Naive thymus-derived CD8-positive, alpha-beta T cell (primary cell): ENCODE measurements at places on chromosomes 2 and 18. TPM values are rescaled to one million over a fixed set of nuclear protein-coding genes. Genes with fewer than 3 reads are reported as not detected.

Gene ASXL3
- not detected for total RNA-seq

Gene CCDC141
- total RNA-seq = 26.8 TPM

Gene SH3RF3
- total RNA-seq = 14.9 TPM

Gene ASPRV1
- total RNA-seq = 2.8 TPM

DNA sequence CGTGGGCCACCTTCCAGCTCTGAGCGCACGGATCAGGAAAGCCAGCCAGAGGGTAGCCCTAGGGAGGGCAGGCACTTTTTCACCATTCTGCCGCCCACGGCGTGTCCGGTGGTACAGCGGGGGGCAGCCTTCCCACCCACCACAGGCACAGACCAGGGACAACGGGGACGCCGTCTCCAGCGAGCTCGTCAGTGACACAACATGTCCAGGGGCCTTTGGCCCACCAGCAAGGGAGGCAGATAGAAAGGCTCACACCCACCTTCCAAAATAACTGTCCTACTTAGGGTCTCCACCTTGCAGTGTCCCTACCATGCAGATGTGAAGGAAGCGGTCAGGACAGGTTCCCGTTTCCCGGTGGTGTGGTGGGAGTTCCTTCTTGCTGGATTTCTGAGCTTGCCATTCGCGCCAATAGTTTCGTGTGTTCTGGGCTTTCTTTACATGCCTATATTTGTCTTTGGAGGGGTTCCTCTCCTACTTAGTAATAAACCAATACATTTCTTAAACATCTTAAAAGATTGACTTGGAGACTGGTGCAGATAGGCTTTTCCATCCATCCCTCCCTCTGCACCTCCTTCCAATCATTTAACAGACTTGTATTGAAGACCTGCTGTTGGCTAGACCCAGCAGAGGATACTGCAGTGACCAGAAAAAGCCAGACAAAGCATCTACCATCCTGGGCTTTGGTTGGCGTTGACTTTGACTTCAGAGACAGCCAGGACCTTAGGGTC, 872 bp downstream of the ASB1 start:
- no peak for DNase-seq

Gene NEUROD1
- not detected for total RNA-seq

- DNase-seq = no peak
These were observed 504.8 kb downstream of the LRRTM4 start for GRCh38 chr2:77017355-77017745.

GRCh38 chr2:109689182-109689930, 75.2 kb downstream of the SOWAHC start:
- DNase-seq = no peak

Gene HOXD9
- total RNA-seq = not detected

- no peak for DNase-seq
These were observed 130.4 kb downstream of the RNF144A start for GRCh38 chr2:7047661-7048060.

DNA sequence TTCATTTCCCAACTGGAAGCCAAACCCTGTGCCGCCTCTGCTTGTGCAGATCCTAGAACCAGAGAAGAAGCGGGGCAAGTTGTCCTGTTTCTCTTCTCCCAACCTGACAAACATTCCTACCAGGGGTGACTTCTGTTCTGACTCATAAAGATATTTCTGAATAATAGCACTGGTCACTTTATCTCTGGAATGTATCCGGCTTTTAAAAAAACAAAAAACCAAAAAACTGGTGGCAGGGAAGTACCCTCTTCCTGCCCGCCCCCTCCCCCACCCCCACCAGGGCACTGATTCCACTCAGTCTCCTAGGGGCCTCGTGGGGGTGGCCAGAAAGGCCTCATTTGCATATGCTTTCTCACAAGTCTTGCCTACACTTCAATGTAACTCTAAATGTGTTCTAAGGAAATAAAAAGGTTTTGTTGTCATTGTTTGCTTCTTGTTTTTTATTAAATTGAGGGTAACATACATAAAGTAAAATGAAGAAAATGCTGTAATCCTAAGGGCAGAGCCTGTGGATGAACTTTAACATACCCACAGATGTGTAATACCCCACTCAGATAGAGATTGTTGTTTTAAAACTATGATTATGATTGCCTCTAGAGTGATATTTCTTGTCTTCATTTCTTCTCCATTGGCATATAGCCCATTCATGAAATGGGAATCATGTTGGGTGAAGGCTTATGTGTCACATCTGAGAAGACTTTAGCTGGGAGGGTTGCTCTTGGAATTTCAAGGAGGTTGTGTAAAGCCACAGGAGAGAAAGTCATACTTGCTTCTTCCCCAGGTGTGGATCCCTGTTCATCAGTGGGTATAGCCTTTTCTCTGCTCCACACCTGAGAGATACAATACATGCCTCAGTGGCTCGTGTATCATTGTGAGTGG, 5.3 kb upstream of the FOSL2 start:
- no peak for DNase-seq

GRCh38 chr2:176844461-176844860, 368.1 kb upstream of the HNRNPA3 start:
- DNase-seq = no peak

- DNase-seq = no peak
These were observed 43.8 kb upstream of the GORASP2 start for GRCh38 chr2:170885130-170885791.

Gene EMILIN2
- total RNA-seq = 4.6 TPM

GRCh38 chr2:173763641-173764040, 201.5 kb downstream of the SP3 start:
- no peak for DNase-seq

GRCh38 chr18:59795882-59796281, 98.7 kb upstream of the CCBE1 start:
- DNase-seq = no peak

- DNase-seq = no peak
These were observed 140.8 kb downstream of the MEIS1 start for GRCh38 chr2:66575625-66576310.

DNA sequence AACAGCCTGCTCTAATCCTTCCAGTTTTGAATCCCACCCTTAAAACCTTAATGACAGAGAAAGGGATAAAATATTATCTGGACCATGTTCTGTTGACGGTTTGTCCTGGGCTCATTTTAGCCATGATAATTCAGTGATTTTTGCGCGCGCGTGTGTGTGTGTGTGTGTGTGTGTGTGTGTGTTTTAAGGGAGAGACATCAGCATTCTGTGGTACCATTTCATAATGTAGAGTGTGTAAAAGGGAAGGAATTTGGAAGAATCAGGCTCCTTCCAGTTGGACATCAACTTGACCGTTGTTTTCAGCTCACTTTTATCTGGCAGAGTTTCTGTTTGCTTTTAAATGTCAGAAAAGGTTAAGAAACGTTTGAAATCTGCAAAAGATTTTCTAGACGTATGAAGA, 535.5 kb downstream of the TNS1 start:
- DNase-seq = no peak

Gene KLHL29
- 1.3 TPM for total RNA-seq

Gene APOB
- not detected for total RNA-seq

- no peak for DNase-seq
These were observed 39.5 kb downstream of the THNSL2 start for GRCh38 chr2:88209521-88210131.

DNA sequence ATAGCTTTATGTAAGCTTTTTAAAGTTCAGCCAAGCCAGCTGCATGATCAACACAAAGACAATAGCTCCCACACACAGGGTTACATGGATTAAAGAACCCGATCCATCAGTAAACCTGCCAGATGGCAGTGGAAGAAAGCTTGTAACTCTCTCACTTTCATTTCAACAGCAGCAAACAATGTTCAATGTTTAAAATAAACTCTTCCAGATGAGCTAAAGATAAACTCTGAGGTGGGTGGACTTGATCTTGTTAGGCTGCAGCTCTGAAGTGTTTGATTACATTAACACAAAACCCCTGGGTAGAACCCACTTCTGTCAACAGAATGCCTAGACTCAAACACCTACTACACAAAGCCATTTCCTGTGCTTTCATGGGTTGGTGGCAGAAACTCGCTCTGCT, 13.9 kb downstream of the RDH14 start:
- no peak for DNase-seq

GRCh38 chr2:237253046-237253702, 160.8 kb downstream of the COL6A3 start:
- no peak for DNase-seq

DNA sequence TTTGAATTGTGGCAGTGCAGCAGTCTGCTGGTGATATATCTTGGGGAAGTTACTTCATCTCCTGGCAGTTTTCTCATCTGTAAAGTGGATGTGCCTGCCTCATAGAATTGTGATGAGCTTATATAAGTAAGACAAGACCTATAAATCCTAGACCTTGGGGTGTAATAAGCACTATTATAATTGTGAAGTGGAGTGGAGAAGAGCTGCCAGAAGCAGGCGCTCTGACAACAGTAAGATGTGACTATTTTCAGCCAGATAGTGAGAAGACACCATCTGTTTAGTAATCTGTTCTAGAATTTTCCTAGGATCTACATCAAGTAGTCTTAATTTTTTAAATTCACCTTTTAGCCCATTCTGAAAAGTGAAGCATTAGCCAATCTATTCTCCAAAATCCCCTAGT, 85.6 kb upstream of the TSPYL6 start:
- DNase-seq = no peak

Gene NT5C1B
- not detected for total RNA-seq

Gene SLC5A7
- not detected for total RNA-seq

GRCh38 chr2:120864981-120865380, 129.3 kb downstream of the GLI2 start:
- DNase-seq = no peak

DNA sequence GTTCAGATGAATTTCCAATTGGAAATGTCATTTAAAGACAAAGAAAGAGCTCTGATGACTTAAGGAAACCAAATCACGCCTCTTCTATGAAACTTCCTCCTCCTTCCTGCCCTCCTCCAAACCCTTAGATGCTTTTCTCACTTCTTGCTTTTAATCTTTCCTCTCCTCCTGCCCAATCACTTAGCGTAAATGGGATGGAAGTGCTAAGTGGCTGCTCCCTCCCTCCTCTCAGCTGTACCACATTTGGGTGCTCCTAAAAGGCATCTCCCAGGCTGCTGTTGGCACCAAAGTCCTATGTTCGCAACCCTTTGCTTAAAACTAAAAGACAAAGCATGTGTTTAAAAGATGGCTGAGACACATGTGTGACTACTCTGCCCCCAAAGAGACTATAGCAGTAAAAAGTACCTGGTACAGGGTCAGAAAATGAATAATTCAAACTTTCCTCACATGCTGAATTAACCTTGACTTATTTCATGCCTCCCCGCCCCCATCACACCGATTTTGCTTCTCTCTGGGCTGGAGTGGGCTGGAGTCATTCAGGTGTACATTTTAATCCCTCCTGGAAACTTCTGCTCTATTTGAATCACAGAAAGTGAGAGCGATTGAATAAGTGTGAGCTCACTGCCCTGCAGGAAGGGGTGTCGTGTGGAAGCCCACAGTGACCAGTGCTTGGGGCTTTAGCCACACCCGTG, 59.2 kb upstream of the KLF7 start:
- no peak for DNase-seq

Gene FABP1
- not detected for total RNA-seq

DNA sequence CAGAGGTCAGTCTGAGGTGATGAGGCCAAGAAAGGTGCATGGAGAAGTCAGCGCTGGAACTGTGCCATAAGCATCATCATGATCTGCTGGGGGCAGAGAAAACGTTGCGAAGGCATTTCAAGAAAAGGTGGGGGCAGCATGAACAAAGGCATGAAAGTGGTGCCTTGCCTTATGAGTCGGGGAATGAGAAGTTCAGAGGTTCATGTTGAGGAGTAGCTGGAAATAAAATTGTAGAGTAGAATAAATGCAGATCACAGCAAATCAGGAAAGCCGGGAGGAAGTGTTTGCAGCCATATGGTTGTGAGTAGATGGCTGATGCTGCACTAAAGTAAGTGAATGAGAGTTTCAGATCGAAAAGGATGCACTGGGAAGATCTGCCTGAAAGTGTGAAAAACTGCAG, 72.1 kb upstream of the ARL5A start:
- no peak for DNase-seq

DNA sequence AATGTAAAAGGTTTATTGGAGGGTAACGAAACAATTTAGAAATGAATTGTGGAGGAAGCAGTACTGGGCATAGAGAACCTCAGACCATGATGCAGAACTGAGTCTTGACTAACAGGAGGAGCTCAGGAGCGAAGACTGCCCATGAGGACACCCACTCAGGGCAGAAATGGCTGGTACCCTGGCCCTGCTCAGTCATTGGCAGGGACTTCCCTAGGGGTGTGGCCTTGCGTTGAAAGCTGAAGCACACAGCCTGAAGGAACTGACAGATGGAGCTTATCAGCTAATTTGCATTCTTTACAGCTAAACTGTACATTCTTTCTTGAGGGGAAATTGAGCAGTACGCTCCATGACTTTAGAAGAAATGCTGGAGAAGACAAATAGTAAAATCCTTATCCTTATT, 57.1 kb downstream of the PDK1 start:
- DNase-seq = no peak

DNA sequence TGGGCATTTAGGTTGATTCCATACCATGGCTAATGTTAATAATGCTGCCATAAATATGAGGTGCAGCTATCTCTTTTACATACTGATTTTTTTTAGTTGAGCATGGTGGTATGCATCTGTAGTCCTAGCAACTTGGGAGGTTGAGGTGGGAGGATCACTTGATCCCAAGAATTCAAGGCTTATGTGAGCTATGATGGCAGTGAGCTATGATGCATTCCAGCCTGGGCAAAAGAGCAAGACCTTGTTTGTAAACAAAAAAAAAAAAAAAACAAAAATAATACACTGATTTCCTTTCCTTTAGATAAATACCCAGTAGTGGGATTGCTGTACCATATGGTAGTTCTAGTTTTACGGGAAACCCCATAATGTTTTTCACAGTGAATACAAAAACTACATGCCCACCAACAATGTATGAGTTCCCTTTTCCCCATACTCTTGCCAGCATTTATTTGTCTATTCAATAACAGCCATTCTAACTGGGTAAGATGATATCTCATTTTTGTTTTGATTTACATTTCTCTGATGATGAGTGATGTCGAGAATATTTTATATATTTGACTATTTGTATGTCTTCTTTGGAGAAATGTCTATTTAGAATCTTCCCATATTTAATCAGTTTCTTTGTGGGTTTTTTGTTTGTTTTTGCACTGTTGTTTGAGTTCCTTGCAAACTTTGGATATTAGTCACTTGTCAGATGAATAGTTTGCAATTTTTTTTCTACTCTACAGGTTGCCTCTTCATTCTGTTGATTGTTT, 281.0 kb upstream of the KYNU start:
- no peak for DNase-seq

Gene KCNJ3
- not detected for total RNA-seq

DNA sequence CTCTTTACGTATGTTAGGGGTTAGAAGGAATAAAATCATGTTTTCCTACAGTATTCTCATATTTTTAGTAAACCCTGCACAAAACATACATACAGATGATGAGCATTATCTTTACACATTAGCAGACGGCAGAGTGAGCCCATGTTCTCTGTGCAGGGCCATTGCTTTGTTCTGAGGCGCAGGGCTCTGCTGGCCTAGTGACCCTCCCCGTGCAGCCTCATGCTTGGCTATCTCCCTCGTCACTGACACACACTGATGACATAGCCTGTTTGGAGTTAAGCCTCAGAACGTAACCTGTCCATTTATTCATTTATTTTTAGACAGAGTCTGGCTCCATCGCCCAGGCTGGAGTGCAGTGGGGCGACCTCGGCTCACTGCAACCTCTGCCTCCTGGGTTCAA, 115.9 kb upstream of the FOSL2 start:
- no peak for DNase-seq

Gene ZNF396
- total RNA-seq = 5.3 TPM

Gene STK25
- total RNA-seq = 150 TPM
